ENCODE measurements at places on chromosomes 13 and 19. TPM values are rescaled to one million over a fixed set of nuclear protein-coding genes. Genes with fewer than 3 reads are reported as not detected.

The CTU1 gene
- 13.8 TPM for total RNA-seq

The CEBPA gene
- 6.2 TPM for total RNA-seq

The S1PR5 gene
- total RNA-seq: 0.60 TPM

The ZNF787 gene
- total RNA-seq: 43.0 TPM

The DZIP1 gene
- 47.2 TPM for total RNA-seq

DNA sequence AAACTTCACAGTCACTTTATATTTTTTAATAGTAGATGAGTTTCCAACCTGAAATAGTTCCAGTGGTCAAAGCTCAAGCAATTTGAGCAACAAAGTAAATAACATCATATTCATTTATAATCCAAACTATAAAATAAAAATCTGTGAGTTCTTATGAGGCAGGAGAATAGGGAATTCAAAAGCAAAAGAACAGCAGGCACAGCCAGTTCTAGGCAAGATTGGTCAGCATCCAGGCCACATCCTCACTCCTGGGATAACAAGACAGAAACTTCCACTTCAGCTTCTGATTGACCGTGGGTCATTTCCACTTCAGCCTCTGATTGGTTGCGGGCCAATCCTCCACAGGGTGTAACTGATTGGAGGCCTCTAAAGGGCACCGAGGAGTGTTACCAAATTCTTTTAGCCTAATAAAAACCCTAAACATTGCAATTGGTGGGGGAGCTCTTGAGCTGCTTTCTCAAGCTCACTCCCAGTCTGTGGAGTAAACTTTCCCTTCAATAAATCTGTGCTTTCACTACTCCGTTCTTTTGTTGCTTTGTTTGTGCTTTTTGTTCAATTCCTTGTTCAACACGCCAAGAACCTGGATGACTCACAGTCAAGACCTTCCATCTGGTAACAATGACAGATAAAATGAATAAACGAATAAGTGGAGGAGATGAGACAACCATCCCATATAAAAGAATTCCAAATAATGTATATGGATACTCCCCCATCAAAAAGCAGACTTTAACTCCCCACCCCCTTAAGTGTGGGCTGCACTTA, 42.6 kb upstream of the AMER2 start:
- DNase-seq: peak; percentile 40

- peak; percentile 95 for DNase-seq
Measured at GRCh38 chr13:74210693-74211393, 76.6 kb upstream of the KLF12 start.

- DNase-seq: peak; percentile 56
Measured at GRCh38 chr19:40165362-40165937, 25.8 kb upstream of the MAP3K10 start.

DNA sequence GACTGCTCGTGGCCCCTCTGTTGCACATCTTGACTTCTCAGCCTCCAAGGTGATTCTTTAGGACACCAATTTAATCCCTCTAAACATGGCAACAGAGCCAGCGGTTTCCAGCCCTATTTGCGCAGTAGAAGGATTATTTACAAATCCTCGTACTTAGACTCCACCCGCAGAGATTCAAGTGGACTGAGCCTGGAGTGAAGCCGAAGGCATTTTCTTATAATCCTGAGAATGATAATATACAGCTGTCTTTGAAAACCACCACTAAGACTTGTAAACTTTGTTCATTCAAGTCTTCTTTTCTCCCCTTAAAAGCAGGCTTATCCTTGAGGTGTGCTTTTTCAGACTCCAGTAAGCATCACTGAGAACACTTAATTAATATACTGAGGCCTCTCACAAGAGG, 4.8 kb upstream of the DPRX start:
- DNase-seq: no peak

- no peak for DNase-seq
Measured at GRCh38 chr19:32416749-32417456, 11.3 kb downstream of the DPY19L3 start.

DNA sequence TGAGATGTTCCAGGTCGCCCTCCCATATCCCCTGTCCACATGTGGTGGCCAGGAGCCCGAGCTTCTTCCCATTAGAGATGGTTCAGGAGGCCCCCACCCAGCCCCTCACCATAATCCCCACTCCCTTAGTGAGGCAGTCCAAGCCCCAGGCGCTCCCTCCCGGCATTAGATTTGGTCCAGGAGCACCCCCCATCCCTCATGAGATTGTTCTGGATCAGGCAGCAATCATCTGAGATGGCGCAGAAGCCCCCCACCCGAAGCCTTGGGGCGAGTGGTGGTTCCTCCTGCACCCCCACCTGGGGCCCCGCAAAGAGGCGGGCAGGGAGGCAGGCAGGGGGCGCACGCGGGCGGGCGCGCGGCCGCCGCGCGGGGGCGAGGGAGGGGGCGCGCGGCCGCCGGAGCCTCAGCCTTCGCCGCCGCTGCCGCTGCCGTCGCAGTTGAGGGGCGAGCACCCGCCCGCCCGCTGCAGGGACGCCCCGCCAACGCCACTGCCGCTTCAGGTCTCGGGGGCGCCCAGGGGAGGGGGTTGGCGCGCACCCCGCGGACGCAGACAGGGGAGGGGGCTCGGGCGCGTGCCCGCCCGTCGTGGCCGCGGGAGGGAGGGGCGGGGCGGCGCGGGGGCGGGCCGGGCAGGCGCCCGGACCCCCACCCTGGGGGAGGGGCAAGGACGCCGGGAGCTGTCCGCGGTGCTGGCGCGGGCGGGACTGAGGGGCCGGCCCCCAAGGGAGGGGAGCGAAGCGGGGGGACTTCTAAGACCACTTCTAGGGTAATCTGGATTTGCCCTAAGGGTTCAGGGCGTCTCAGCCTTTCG, 46.4 kb upstream of the SHKBP1 start:
- DNase-seq: peak; percentile 82

DNA sequence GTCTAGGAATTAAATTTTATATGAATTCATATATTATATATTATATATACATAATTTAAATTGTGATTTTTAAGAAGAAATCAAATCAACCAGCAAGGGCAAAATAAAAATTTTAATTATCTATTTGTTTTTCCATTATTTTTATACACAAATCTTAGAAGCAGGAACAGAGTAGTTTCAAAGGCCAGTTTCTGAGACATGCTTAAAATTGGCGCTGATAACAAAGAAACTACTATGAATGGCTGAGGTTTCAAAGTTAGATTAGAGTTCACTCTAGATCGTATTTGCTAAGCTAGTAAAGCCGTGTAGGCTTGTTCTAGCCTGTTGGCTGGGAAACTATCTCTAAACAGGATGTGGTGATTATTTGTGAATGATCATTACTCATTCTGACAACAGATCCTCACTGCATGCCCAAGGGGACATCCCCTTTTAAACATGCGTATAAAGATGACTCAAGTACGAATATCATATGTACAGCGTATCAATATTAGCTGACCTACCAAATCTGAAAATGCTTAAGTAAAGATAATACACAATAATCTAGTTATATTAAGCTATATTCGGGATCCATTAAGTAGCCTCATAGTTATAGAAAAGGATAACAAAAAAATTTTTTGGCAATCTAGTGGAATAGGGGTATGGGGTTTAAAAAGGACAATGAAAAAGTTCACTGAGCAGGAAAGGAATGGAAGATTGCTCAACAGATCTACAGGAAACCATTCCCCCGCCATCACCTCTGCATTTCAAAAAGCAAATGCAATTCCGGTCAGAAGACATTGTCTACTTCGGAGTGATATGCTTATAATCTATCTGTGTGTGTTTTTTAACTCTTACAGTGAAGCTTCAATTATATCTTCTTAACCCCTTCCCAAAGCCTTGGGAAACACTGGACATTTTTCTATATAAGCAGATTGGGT, 150.1 kb downstream of the SHISA2 start:
- peak; percentile 91 for DNase-seq

DNA sequence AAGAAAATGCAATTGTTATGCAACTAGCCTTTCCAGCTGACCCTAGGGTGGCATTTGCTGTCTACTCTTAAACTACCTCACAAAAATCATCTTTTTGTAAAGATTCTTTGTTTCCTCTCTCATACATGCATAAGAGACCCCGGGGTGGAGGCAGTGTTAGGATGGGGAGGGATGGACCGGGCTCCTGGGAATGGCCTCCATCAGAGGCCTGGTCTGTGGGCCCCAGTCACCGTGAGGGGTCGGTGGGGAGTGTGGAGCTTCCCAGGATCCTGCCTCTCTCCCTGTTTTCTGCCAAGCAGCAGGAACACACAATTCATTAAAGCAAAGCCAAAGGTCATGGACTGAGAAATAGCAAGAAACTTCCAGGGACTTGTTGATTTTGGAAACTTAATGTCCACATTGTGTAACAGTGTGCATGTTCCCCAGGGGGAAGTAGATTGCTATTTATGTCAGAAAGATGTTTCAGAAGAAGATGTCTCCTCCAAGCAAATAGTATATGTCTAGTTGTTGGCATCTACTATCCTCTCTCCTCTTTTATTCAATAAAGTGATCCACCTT, 241.4 kb downstream of the ENOX1 start:
- DNase-seq: no peak

DNA sequence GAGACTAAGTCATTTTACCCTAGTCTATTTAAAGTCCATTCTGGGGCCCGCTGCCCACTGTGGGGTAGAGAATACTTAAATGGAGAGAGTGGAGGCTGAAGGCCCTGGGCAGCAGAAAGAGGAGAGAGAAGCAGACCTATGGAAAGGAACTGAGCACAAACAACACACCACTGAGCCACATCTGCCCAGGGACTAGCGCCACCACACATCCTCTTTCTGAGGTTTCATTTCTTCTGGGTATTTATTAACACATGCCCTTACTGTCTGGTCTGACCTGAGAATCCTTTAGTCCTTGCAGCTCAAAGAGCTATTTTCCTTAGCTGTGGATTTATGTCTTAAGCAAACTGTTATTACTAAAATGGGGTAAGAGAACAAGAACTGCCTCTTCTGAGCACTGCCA, 154.0 kb downstream of the NALCN start:
- no peak for DNase-seq

DNA sequence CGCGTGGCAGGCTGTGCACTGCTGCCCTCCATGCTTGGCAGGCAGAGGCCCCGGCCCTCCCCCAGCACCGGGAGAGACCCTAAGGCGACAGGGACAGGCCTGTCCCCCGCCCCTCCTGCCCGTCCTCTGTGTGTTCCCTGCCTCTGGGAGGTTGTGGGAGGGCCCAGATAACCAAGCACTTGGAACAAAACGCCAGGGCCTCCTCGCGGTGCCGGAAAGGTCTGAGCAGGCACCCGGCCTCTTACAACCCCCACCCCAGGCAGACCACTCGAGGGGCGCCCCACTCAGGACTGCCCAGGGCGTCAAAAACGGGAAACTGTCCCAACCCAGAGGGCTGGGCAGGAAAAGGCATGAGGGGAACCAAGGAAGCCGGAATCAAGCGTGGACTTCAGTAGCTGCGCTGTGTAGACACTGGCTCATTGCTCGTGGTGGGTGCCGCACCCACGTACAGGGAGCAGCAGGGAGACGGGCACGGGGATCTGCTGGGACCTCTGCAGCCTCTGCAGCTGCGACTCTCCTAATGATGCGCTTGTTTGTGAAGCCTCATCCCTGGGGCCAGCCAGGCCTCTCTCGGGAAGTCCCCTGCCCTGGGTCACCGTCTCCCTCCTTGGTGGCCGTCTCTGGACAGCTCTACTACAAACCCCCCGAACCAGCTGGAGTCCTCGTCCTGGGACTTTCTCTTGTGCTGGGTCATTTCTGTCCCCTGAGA, 20.0 kb downstream of the GNA11 start:
- DNase-seq: no peak

DNA sequence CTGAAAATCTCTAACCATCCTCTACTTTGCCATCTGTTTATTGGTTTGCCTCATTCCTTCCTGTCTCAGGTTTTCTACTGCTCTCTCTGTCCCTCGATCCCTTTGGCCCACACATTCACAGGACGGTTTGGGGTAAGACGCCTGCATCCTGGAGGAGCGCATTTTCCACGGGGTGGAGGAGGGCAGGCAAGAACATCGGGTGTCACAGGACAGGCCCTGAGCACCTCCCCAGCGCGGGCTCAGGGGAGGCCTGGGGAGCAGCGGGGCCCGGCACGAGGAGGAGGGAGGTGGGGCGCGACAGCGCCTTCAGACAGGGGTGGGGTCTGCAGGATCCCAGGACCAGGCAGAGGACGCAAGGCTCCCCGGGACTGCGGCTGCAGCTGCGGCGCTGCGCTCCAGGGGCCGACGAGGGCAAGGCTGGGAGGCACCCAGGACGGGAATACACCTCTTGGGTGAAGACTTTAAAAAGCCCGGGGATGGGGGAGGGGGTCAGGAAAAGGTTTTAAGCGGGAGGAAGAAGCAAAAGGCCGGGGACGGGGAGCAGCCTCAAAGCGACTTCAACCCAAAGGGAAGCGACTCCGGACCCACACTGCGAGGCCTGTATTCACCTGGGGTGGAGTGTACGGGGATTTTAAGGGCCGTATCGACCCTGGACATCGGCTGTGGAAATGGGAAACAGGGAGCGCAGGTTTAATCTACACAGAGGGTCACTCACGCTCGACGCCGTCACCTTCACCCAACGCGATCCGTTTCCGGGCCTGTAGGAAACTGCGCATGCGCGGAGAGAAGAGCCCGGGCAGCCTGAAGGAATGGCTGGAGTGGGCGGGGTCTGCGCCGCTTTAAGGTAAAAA, at the start of gene ZNF415:
Gene ZNF415 (minus strand): TSS at position 770 of the 851 bp plus-strand sequence. CDS start 10,234 bp downstream, outside the sequence.
- DNase-seq: peak; percentile 92

- DNase-seq: no peak
Measured at GRCh38 chr13:43326100-43326499, 302.7 kb downstream of the DNAJC15 start.

DNA sequence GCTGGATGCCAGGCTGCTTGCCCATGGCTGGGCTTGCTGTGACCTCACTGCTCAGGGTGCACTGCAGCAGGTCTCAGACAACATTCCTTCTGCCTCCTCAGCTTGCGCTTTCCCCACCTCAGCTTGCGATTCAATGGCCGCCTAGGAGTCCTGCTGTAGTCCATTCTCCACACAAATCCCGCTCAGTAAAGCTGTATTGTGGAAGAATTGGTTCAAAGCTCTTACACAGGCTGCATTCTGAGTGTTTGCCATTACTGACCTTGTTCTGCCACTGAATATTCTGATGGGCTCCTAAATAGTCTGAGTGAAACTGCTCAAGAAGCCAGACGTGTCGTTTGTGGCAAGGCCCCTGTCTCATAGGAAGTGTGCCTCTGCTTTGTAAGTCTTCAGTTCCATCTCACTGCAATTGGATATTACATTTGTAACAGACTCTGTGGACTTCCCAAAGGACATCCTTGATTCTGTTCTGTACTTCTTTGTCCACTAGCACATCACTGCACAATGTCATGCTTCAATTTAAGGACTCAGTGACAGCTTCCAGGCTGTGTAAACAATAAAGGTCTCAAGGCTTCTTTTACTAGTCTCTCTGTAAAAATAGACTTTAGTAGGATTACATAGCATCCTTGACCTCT, 49.8 kb downstream of the KATNAL1 start:
- no peak for DNase-seq

Measured in cardiac muscle cell (in vitro differentiated cells and primary cell).